ENCODE measurements at places on chromosomes 5 and 9.

DNA sequence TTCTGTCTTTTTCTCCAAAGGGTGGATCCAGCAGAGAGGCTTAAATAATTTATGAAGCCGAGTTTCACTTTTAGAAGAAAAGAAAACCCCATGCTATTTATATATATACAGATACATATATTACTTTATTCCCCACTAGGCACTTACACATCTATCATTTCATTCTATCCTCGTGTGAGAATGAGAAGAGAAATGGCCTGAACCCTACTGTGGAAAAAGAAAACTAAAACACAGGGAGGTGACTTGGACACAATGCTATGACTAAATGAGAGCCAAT is 195.2 kb downstream of the NR3C1 start:
- DNase-seq: no peak

- DNase-seq: no peak
Observed at GRCh38 chr9:9286001-9286400, 1326.8 kb downstream of the PTPRD start.

DNA sequence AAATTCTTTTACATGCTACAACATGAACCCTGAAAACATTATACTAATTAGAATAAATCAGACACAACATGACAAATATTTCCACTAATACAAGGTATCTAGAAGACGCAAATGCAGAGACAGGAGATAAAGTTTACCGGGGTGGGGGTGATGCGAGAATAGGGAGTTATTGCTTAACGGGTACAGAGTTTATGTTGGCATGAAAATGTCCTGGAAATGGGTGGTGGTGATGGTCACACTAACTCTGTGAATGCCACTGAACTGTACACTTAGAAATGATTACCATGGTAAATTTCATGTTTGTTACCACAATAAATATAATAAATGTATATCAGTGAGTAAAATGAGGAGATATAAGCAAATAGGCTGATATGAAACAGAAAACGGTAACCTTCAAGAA is 132.7 kb downstream of the DCP2 start:
- no peak for DNase-seq

DNA sequence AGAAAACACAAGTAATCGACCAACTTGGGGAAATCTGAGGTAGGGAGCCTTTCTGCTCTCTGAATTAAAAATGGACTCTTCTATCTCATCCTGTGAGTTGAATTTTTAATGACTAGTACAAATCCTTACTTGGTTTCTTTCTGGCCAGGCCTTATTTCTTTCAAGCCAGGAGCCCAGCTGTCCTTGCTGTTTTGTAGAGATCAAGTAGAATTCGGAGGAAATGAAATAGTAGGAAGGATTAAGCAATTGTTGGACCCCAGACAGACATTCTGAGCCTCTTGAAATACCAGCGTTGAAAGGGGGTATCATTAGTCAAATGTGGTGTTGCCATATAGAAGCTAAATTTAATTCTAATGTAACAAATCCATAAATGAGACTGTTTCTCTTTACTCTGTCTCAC is 53.7 kb upstream of the SMIM15 start:
- no peak for DNase-seq

- no peak for DNase-seq
Observed at GRCh38 chr9:120919843-120920805, 6.5 kb downstream of the TRAF1 start.

- DNase-seq: peak; percentile 4
Observed at GRCh38 chr9:117273612-117274011, 141.2 kb downstream of the ASTN2 start.

DNA sequence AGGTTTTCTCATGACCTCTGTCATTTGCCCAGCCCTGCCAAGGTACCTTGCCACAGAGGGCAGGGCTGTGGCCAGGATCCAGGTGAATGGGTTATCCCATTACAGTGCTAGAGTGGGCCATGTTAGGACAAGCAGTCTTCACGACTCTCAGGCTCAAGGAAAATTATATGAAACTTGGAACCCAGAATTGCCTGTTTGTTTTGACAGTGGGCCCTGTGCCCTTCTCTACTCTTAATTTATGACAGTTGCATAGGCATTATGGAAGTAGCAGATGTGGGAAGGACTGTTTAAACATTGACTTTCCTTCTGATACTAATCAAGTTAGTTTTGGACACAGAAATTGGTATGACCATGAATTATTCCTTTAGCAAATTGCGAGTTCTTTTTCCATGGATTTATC is 41.7 kb downstream of the ITGA2 start:
- no peak for DNase-seq

GRCh38 chr5:80761176-80761575 is 106.4 kb upstream of the DHFR start:
- DNase-seq: no peak

All from NCI-H446 (cell line).